NAMALWA (cell line): ENCODE measurements at places on chromosomes 1 and 21.

DNA sequence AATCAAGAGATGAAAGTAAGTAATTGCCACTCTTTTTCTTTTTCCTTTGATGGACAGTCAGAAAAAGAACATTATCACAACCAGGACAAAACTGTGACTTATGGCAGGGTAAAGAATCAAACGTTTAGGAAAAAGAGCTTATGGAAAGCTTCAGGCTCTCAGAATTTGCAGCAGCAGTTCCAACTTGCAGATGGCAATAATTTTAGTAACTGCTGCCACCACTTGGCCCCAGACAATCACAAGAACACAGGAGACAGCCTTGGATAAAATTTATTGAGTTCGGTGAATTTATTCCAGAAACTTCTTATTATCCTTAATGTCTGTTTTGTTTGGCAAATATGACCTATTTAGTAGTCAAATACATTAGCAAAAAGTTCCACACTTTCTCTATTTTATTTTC is 804.4 kb downstream of the BRINP3 start:
- no peak for DNase-seq

DNA sequence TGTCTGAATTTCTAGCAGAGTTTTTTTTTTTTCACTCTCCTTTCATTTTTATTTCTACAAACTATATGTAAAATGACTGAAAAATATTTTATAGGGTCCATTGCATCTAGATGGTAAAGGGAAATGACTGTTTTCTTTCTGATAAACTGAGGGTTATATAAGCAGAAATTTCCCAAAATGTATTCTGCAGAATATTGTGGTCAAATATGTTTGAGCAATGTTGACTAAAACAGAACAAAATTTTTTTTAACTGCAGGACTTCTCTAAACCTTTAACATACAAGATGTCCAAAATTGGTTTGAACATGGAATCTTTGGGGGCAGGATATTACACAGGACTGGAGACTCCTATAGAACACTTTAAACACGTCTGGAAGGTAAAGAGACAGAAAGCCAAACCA is 190.5 kb downstream of the TOMM20 start:
- DNase-seq: no peak

- DNase-seq: no peak
These were observed 35.0 kb downstream of the ZNF496 start for GRCh38 chr1:247296599-247297180.

GRCh38 chr1:37793773-37794371 is at the start of gene MANEAL:
MANEAL (plus strand) TSS chr1:37793847; CDS start chr1:37794183, 336 bp downstream.
- peak; percentile 43 for DNase-seq

- DNase-seq: no peak
These were observed 917.6 kb downstream of the NCAM2 start for GRCh38 chr21:21915816-21916215.

GRCh38 chr1:208189183-208189582 is 55.0 kb downstream of the PLXNA2 start:
- DNase-seq: no peak
